ENCODE measurements at places on chromosomes 5 and 9.

- no peak for DNase-seq
These were observed 40.3 kb upstream of the NFIB start for GRCh38 chr9:14354201-14354600.

DNA sequence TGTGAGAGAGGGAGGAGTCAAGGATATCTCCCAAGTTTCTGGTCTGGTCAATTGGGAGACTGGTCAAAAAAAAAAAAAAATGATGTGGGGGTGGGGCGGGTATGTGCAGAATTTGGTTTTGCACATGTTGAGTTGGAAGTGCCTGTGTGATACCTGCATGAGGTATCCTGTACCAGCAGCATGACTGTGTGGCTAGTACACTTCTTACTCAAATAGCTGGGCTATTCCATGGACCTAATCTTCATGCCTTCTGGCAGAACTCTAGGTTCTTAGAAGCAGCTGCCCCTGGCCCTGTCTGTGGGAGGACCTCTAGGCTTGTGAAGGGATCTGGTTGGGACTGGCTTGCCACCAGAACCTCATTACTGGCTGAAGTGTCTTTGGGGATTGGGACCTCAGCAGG is 93.5 kb downstream of the RALGPS1 start:
- no peak for DNase-seq

DNA sequence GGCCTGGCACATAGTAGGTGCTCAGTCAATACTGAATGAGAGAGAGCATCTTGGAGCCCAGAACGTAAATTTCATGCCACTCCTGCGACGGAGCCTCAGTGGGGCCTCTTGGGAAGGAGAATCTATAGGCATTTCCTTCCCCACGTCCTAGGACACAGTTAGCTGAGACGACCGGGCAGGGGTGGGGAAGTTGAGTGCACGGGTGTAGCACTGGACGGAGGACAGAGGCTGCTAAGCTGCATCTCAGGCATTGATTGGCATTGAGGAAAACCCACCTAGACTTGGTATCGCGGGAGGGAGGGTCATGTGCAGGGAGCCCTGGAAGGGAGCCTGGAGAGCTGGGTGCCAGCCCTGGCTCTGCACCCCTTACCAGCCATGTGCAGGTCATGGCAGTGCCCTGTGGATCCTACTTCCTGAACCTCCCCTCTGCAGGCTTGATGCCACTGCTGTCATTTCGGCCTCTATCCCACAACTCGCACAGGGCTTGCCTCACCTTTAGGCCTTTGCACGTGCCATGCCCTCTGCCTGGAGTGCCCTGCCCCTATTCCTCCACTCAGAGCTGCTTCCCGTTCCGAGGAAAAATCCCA is 25.6 kb downstream of the NEK6 start:
- DNase-seq: no peak

DNA sequence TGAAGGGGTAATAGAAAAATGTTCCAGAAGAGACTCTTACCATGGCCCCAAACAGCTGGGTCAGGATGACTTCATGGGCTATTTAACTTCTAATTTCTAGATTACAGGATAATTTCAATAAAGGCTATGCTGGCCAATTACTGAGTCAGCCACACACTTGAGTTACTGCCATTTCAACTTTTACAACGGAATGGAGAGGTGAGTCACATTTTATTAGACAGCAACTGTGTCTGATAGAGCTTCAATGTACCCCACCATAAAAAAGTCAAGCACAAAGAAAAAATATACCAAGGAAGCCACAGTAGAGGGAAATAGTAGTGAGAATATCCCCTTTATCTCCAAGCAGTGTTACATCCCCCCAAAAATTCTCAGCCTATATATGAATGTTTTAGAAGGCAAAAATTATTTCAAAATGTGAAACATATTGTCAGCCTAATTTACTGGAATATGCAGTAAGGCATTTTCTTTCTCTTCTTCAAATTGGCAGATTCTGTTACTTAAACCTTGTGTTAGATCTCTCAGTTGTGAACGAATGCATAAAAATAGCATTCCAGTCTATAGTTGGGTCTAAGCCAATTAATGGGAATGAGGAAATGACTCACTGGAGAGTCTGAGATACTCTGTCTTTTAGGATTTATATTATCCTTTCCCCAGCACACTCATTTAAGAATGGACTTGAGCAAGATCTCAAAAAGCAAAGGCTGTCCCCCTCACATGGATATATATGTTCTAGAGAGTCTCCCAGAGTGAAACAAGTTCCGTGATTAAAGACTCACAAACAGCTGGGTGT is 47.1 kb upstream of the RAI14 start:
- DNase-seq: no peak

GRCh38 chr9:3001311-3001710 is 157.4 kb upstream of the PUM3 start:
- no peak for DNase-seq

GRCh38 chr5:97666783-97667182 is 483.7 kb upstream of the RIOK2 start:
- DNase-seq: no peak

GRCh38 chr9:109471475-109472393 is 26.4 kb downstream of the PTPN3 start:
- no peak for DNase-seq

- DNase-seq: no peak
These were observed 134.3 kb upstream of the POU5F2 start for GRCh38 chr5:93875693-93876092.

- DNase-seq: no peak
These were observed 682.3 kb downstream of the BRINP1 start for GRCh38 chr9:118686959-118687358.

DNA sequence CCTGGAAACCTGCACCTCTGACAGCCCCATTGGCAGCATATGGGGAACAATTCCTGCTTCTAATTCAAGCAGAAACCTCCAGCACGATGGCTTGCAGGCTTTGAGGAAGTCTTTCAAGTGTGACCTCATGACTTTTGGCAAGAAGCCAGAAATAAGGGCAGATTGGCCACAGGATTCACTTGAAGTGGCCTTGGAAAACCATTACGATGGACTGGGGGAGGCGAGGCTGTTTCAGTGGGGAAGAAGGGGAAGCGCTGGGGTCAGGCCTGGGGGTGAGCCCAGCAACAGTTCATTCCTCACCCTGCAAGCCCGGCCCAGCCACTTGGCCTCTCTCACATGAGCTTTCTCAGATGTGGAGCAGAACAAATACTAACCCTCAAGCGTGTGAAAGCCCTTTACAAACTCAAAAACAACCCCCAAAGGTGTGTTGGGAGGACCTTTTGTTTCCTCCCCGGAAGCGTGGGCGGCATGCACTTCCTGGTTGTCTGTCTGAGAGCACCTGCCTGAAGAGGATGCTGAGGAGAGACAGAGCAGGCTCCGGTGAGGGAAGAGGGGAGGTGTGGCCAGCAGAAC is 26.9 kb upstream of the EEIG1 start:
- peak; percentile 92 for DNase-seq

GRCh38 chr9:16608906-16609305 is 261.6 kb downstream of the BNC2 start:
- DNase-seq: no peak

DNA sequence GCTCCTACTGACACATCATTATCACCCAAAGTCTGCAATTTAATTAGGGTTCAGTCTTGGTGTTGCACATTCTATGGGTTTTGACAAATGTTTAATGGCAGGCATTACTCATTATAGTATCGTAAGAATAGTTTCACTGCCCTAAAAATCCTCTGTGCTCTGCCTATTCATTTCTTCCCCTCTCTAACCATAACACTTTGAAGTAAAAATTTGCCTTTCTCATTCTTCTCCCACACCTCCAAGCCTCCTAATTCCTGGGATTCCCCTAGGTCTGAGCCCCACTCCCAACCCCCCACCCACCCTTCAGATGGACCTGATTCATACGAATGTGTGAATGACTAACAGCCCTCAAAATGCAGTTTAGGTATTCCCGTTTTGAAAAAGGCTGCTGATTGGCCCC is 18.4 kb downstream of the ENC1 start:
- no peak for DNase-seq

GRCh38 chr5:66810848-66811261 is 214.7 kb downstream of the MAST4 start:
- no peak for DNase-seq

DNA sequence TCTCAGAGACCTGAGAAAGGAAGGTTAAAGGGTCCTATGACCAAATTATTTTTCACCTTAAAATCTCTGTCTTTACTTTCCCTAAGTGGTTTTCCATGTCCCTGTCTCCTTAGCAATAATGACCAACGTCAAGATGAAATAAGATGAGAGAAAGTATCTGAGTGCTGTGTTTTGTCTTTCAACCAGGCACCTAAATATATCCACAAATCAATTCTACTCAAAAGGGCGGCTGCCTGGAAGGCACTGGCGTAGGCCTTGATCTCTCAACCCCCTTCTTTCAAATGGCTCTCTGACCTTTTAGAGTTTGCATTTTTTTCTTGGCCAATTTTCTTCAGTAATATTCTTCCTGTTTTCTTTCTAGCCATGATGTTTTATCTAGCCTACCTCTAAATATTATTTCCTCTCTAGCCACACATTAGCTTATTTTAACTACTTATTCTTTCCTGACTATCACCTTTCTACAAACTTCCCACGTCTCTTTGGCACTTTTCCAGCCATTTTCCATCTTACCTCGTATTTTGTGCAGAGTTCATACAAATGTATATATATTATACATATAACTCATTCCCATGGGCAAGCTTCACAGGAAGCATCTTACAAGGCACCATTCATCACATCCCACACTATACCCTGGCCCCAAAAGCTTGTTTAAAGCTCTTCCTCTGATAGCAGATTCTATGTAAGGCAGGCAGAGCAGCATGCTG is 204.5 kb downstream of the SNX18 start:
- DNase-seq: no peak

DNA sequence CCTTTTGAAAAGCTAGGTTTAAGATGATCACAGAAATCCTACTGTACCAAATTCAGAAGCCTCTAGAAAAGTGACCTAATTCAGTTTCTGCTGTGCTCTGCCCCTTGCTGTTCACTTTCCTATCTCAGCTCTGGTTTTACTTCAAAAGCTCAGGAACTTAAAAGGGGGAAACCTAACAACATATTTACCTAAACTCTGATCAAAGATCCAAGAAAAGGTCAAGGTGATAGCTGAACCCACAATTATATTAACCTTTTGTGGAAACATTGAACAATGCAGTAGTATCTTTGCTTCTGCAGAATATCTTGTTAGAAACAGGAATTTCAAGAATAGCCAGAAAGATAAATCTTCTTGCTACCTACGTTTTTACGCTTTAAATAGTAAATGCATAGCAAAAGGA is 568.5 kb downstream of the PDE4D start:
- no peak for DNase-seq

DNA sequence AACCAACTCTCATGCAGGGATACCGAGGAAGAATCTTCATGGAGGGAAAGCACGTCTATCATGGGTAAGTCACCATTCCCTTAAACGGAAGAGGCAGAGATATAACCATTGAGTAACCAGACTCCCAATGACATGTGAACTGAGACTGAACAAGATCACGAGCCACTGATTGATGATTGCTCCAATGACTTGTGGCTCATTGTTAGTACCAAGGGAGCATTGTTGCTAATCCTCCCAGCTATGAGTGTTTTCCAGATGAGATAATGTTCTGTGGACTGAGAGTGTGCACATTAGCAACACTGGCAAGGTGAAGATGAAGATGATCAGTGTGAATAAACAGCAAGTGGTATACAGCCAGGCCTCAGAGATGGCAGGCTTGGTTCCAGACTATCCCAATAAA is 219.2 kb upstream of the MAP3K1 start:
- no peak for DNase-seq

- no peak for DNase-seq
These were observed 590.4 kb upstream of the PTGER4 start for GRCh38 chr5:40089269-40089668.

- no peak for DNase-seq
These were observed 545.6 kb downstream of the CAAP1 start for GRCh38 chr9:26346942-26347477.

GRCh38 chr5:55226027-55226933 is 835 bp downstream of the MCIDAS start:
- peak; percentile 45 for DNase-seq

DNA sequence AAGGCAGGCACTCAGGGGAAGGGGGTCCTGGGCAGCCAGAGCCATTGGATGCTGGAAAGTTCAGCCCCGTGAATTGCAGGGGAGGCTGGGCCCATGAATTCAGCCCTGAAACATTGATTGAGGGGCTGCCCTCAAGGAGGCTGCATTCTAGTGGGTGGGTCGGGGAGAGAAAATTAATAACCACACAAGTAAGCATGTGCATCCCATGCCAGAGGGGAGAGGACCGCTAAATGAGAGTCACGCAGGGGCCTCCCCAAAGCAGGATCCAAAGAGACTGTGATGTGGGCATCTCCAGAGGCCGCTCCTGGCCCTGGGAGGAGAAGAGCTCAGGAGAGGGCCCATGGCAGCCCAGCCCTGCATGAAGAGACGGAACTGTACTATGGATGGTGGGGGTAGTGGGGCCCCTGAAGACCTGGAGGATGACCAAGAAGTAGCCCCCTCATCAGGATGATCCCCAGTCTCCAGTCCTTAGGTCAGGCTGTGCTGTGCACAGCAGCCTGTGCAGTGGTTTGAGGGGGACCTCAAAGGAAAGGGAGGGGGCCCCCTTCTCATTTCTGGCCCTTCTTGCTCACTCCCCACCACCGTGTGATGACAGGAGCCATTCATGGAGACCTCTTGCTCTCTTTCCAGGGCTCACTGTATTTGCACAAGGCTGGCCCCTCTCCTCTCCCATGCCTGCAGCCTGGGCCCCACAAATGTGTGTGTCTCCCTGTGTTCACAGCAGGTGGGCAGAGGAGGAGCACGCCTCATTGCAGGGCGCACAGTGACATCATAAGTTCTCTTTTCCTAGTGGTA is 233.6 kb upstream of the IRX1 start:
- no peak for DNase-seq

- peak; percentile 6 for DNase-seq
These were observed at the start of gene SH3RF2 for GRCh38 chr5:145936401-145937131. TSS of gene SH3RF2 (plus strand) at chr5:145936578. CDS start at chr5:145937929, 1,351 bp downstream.

GRCh38 chr9:90165281-90165680 is 477.3 kb downstream of the DIRAS2 start:
- DNase-seq: no peak

GRCh38 chr5:50328193-50328729 is 112.8 kb downstream of the EMB start:
- DNase-seq: peak; percentile 6

DNA sequence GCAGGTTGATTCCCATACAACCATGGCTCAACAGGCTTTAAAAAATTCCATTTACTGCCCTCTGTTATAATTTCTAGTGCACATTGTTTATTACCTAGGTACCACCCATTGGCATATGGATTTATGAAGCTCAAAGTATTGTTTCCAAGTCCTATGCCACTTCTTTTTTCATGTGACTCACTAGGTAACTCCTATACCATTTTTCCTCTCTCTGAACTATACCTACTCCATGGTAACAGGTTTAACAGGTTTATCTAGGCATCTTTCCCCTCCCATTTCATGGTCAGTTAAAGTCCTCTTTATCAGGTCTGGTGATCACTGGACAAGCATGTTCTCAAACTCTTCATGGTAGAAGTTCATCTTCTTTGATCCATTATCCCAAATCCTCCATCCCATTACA is 49.6 kb upstream of the ABCA1 start:
- no peak for DNase-seq

- no peak for DNase-seq
These were observed 53.9 kb upstream of the IL17B start for GRCh38 chr5:149432911-149433401.

- DNase-seq: no peak
These were observed 821.2 kb downstream of the PTPRD start for GRCh38 chr9:9791611-9792010.

Measured in CD4-positive, alpha-beta T cell treated with Interleukin-12 subunit alpha and Interleukin-12 subunit beta, for 1 hour (primary cell).